ENCODE measurements at places on chromosomes 13 and 19.

- DNase-seq = no peak
Observed at GRCh38 chr13:101835920-101836319, 383.4 kb downstream of the ITGBL1 start.

DNA sequence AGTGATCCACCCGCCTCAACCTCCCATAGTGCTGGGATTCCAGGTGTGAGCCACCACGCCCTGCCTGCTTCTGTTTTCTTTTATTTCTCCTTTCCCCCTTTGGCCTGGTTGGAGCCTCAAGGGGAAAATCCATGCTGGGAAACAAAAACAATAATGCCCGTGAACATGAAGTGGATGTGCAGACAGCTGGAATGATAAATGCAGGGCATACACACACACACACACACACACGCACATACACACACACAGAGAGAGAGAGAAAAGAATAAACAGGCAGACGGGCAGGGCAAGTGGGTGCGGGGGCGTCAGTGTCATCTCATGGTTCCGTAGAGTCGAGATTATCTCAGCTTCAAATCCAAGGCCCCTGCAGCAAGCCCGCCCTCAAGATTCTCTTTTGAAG, 4.4 kb upstream of the PLEKHF1 start:
- no peak for DNase-seq

DNA sequence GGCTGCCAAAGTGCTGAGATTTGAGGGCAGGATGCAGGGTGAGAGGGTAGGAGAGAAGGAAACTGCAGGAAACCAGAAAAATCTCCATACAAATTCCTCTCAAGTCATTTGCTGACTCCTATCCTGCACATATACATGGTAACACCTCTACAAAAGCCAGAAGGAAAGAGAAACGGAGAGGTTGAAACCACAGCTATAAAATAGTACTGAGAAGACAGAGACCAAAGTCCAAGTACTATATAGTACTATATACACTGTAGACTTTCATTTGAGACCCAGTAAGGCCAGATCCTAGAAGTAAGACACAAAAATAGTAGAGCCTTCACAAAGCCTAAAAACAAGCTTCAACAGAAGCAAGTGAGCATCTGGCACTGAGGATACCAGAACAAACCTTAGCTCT, 103.1 kb downstream of the UGGT2 start:
- no peak for DNase-seq

- no peak for DNase-seq
Observed at GRCh38 chr13:111434578-111435159, 114.2 kb downstream of the TEX29 start.

DNA sequence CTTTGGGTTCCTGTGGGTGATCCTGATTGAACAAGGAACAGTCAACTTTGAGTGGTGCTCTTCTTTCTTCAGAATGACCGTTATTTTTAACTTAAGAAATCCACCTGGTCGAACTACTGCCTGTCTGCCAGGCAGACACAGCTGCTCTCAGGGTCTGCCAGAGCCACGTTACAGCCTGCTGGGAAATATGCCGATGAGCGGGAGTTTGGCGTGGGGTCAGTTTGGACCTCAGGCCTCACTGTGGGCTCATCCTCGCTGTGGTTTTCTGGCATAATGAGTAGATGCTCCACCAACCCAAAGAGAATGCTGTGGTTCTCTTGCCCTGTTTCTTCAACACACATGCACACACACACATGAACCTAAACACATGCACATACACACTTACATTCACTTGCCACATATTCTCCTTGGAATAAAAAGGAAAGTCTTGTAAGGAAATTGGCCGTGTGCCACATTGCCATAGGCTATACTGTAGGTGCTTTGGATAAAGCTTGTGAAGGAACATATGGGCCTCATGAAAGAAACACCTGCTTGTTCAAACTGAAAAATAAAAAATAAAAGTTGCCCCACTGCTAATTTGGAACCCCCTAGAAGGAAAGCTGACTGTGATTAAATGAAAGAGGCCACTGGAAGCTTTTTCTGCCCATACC, 598.7 kb upstream of the KLF12 start:
- DNase-seq = no peak

- no peak for DNase-seq
Observed at GRCh38 chr13:111423168-111423785, 102.8 kb downstream of the TEX29 start.

DNA sequence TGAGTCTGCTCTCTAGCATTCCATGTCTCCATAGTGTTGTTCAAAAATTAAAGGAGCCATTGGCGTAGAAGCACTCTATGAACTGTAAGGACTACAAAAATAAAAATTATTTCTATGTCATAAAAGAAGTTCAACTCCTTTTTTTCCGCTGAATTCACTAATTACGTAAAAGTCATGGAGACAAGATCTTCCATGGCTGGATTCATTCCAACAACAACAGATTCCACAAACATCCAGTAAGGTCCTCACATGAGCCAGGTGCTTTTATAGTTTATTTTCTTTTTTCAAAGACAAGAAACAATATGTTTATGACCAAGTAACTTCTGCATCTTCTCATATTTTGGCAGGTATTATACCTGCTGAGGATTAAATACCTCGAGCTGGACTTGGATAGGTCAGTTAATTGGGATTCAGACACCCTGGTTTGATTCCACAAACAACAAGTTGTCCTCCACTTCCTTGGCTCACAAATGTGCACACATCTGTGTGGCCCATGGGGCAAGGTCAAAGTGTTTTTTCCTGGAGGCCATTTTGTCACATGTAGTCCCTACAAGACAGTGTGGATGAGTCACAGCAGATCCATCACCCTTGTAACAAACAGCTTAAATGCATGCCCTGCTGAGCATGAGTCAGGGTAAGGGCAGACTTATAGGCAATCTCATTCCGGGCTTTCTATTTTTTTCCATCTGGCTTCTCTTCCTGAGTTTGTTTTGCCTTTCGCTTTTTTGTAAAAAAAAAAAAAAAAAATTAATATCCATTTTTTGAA, 475.6 kb downstream of the COG6 start:
- no peak for DNase-seq

DNA sequence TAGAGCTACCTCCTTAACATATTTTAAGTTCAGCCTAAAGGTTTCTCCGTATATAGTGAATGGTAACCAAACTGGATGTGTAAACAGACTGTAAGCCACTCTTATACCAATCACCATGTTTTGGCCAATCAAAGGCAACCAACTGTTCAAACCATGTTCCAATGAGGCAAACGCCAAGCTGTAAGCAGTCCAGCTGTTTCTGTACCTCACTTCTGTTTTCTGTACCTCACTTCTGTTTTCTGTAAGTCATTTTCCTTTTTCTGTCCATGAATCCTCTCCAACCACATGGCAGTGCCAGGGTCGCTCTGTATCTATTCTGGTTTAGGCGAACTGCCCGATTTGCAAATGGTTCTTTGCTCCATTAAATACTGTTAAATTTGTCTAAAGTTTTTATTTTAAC, 24.4 kb downstream of the COMMD6 start:
- DNase-seq = no peak

- no peak for DNase-seq
Observed at GRCh38 chr19:52603558-52604207, 33.6 kb downstream of the ZNF701 start.

DNA sequence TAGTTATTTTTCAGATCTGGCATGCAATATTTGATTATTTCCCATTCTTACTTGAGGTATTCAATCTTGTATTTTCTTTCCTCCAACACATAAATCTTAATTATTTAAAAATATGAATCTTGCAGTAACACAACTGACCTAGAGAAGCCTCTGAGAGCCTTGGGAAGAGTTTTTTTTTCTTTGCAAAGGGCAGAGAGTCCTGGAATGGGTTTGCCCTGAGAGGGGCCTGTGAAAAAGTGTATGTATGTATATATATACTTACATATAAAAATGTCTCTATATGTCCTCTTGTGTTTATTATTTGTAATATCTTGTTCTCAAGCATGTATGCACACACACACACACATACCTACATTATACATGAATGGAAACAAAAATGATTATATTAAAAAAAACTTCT, 801.2 kb upstream of the SLITRK1 start:
- no peak for DNase-seq

DNA sequence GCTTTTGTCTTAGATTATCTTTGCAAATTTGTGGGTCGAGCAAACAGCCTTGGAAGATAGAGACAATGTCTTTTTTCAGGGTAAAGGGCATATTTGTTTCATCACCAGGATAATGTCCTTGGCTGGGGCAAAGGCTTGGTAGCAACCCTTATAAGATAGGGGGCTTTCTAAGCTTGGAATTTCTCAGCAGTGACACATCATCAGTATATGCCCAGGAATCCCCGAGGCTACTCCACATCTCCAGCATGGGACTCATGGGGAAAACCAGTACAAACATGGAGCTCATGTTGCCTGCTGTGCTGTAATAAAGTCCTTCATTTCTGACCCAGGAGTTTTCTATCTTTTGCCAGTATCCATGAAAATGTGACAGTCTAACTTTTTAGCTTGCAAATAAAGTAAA, 77.1 kb downstream of the DCLK1 start:
- no peak for DNase-seq

DNA sequence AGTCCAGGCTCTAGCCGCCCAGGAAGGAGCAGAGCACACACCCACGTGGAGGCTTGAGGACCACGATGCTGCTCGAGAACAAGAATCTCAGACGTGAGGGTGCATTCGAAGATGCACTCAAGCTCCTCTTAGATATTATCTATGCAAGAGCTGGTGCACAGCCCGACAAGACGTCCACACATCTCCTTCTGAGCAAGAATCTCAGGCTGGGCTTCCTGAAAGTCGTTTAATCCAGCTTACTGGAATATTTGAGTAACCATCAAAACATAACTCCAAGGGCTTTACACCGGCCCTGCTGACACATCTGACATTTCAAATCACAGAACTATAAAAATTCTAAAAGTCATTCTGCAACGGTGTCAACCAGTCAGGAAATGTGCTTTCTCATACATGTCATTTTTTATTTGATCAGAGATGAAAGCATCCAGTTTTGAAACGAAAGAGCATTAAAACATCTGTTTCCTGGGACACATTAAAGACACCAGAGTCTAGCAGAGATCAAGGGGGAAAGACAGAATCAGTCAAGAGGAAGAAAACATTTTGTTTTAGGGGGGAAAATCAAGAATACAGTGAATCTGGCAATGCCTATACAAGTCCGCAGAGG, 177.7 kb upstream of the IRS2 start:
- DNase-seq = no peak
